HL-60 (cell line): ENCODE measurements at places on chromosomes 6 and 20.

- no peak for DNase-seq
Measured at GRCh38 chr6:148757944-148758480, 11.2 kb downstream of the UST start.

DNA sequence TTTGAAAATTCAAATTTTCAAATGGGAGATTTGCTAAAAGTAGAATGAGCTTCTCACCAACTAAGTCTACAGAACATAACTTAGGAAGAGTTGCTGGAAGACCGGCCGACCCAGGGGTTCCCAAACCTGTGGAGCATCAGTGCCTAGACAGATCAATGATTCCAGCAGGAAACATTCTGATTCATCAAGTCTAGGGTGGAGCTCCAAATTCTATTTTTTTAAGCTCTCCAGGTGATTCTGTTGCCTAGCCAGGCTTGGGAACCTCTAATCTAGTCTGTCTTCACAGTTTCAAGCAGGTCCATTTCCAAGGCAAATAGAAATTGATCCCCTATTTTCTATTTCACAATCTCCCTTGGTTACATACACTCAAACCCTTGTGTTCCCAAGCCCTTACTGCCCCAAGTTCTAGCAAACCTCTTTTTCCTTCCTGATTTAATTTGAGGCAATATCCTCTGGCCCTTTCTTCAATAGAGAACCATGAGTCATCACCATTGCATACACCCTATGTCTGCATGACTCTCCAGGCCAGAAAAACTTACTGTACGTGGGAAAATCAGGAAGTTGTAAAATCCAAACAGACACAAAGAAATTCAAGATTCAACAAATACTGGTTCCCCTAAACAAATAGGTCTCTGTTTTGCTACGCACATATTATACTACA is 8.9 kb downstream of the ATXN1 start:
- peak; percentile 84 for DNase-seq

GRCh38 chr20:57753332-57754164 is 43.7 kb upstream of the PMEPA1 start:
- no peak for DNase-seq

DNA sequence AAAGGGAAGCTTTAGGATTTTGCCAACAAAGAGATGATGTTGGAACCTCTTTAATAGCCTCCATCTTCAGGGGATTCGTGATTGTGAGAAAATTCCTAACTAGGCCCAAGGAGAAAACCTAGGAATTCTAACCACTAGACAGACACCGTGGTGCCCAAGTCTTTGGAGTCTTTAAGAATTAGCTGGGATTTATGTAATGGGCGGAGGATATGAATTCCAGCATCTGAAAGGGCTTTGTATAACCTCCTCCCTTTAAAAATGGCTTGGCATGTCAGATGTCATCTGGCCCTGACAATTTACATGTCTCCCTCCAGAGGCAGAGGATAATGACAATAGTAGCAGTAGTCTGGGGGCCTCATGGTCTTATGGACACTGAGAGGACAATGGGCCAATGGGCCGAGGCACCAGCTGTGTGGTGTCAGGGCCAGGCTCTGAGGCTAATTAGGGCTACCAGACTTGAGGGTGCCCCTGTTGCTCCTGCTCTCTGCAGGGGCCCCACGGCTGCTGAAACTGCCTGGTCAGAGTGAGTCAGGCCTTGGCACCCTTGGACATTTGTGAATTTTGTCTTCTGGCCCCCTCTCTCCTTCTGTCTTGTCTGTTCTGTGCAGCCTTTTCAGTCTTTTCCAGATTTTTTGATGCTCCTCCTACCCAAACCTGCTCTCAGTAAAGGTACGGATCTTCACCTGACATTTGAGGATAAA is 113.9 kb downstream of the EDN1 start:
- DNase-seq: no peak

GRCh38 chr6:5645328-5646290 is 361.1 kb downstream of the NRN1 start:
- no peak for DNase-seq

- no peak for DNase-seq
Measured at GRCh38 chr20:56628873-56629463, at the start of gene TFAP2C. TSS of gene TFAP2C (plus strand) at chr20:56629306. CDS start at chr20:56629545, 239 bp downstream.

- no peak for DNase-seq
Measured at GRCh38 chr20:54517241-54517975, 42.0 kb downstream of the DOK5 start.

DNA sequence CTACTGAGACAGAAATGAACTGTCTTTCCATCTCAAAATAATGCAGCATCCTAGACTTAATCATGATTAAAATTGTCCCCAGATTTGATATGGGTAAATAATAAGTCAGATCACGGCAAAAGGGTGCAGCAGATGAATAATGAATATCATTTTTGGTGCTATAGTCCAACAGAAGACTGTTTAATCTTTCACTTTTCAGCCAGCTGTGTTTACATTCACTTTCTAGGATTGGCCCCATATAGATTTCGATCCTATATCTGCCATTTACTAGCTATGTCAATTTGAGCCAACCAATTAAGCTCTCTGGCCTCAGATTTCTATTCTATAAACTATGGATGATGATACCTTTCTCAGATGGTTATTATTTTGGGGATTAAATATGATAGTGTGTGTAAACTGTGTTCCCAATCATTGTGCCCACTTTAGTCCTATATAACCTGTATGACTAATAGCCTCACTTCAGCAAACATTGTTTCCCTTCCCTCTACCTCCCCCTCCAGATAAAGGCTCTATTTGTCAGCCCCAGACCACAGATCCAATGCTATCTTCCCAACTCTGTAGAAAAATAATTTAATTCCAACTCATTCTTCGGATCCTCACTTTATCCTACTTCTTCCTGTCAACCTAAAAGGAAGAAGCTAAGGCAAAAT is 53.6 kb upstream of the NT5E start:
- no peak for DNase-seq

DNA sequence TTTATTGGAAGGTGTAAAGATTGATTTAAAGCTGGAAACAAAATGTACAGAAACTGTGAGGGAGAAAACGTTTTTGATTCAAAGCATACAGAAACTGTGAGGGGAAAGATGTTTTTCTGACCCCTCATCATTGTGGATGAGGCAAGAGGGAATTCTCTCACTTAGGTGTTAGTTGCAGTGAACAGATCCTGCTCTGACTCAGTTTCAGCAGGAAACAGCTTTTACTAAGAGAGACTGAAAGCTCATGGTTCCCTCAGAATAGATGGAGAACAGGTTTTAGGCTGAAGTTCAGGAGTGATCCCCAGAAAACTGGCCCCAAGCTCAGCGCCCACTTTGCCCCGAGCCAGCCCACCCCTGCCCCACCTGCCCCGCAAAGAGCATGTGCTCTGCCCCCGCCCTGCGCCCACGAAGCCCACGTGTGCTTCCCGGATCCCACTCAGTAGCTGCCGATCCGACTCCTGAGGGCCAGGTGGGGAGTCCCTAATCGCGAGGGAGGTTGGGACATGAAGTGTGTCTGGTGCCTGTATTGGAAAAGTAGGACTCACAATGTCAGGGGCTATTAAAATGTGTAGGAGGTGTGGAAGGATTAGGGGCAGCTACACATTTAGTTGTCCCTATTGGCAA is 41.2 kb downstream of the DUSP22 start:
- DNase-seq: no peak

GRCh38 chr20:62011403-62011790 is 54.3 kb downstream of the TAF4 start:
- no peak for DNase-seq

- DNase-seq: peak; percentile 39
Measured at GRCh38 chr20:59103573-59103972, 60.0 kb upstream of the ZNF831 start.

DNA sequence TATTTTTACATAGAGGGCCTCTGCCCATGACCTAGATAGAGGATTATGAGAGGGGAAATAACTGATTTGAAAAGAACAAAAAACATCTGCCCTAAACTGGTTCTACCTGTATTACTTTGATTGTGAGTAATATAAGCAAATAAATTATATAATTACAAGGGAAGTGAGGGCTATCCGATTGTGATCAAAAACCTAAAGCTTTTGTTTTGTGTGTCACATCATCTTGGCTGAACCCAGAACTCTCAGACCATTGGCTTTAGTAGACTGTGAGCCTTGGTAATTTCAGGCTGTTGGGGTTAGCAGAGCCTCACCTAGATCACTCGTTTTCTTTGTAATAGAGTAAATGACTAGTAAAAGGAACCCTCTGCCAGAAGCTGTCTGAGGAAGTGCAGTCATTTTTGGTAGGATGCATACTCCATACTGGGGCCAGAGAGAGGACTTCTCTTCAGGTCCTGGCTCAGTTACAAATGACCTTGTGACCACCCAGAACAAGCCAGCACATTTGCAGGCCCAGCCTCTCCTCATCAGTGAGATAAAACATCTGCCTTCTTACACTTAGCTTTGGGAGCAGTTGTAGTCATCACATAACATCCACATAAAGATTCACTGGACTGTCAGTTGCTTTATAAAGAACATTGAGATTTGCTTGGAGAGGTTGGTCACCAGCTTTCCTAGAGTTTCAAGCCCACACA is 13.5 kb downstream of the STK35 start:
- DNase-seq: no peak

GRCh38 chr6:30450909-30451841 is 38.1 kb upstream of the HLA-E start:
- peak; percentile 29 for DNase-seq

- no peak for DNase-seq
Measured at GRCh38 chr6:115570331-115570730, 490.4 kb downstream of the FRK start.

DNA sequence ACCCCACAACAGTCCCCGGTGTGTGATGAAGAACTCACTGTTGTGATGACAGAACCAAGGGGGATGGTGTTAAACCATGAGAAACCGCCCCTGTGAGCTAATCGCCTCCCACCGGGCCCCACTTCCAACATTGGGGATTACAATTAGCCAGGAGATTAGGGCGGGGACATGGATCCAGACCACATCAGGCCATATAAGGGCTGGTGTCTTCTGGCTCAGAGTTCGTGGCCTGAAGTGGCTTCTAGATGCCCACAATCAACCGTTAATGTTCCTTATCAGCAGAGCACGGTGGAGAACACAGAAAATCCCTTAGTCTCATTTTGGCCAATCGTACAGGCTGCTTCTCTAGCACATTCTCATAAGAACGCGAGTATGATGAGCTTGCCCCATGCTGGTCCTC is 10.9 kb upstream of the MAS1 start:
- DNase-seq: no peak

GRCh38 chr6:389143-389542 is 2.4 kb upstream of the IRF4 start:
- no peak for DNase-seq

GRCh38 chr6:50451826-50452400 is 261.4 kb upstream of the TFAP2D start:
- DNase-seq: no peak
